Lower lobe of right lung (tissue), 2 donors: ENCODE measurements at places on chromosomes 13 and 19.
A peak's percentile ranks its signal among the peaks of the same experiment; 100 is the strongest.

- DNase-seq: no peak
Measured at GRCh38 chr13:54950546-54950945, 1921.9 kb downstream of the OLFM4 start.

GRCh38 chr19:38975214-38975860, at the start of gene FBXO17:
Gene FBXO17 (minus strand): TSS chr19:38975742. CDS start chr19:38950319, 25,423 bp downstream.
- DNase-seq: peak; percentile 52

GRCh38 chr19:54312436-54313377, at the start of gene LILRA5:
Gene LILRA5 (minus strand): TSS chr19:54313166. CDS start chr19:54313019, 147 bp downstream.
- peak; percentile 78 for DNase-seq

- no peak for DNase-seq
Measured at GRCh38 chr13:98664510-98664909, 87.6 kb upstream of the STK24 start.

- no peak for DNase-seq
Measured at GRCh38 chr13:105598529-105598928, 936.9 kb downstream of the EFNB2 start.

GRCh38 chr19:39139305-39139874, 13.8 kb downstream of the PAK4 start:
- DNase-seq: no peak

- peak; percentile 77 for DNase-seq
Measured at GRCh38 chr19:56066152-56067023, 54.7 kb downstream of the ZNF787 start.

- no peak for DNase-seq
Measured at GRCh38 chr13:31761951-31762350, 22.6 kb downstream of the RXFP2 start.

DNA sequence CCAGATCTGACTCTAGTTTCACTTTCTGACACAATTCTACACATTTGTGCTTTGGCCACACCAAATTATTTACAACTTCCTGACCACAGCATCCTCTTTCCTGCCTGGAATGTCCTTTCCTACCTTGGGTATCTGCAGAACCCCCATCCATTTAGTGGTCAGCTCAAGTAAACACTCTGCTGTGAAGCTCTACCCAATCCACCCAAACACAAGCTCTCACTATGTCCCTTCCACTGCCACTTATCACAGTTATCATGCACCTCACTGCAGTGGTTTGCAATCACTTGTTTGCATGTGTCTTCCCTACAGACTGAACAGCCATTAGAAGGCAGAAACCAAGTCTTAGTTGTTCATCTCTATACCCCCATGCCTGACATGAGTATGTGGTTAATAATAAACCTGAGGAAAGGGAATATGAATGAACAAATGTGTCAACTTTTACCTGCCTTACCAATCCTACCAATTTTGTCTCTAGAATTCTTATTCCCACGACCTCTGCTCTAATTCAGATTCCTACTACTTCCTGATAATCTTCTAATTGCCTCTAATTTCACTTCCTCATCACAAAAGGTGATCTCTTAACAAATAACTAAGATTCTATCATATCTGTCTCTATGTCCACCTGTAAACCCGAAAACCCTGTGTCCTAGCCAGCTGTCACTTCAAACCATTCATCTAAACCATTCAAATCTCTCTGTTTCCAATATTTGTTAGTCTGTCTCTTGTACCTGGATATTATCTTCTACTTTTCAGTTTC, 25.1 kb downstream of the LNX2 start:
- no peak for DNase-seq

- DNase-seq: no peak
Measured at GRCh38 chr13:106424805-106425204, 110.7 kb downstream of the EFNB2 start.

DNA sequence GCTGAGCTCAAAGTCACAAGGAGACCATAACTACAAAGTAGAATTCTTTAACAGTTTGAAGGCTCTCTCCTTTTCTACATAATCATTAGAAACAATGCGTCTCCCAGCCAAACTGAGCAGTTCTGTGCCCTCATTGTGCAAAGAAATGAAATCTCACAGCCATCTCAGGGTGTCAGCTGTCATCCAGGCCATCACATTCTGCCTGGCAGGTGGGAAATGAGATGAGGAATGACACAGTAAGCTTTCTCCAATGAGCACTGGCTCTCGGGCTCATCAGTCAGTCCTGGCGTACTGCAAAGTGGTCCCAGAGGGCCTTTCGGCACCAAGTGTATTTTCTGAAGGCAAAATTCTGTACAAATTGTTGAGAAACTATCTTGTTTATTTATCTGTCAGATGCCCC, 306.5 kb downstream of the KCTD12 start:
- no peak for DNase-seq

GRCh38 chr13:24036115-24036514, 124.4 kb upstream of the SPATA13 start:
- DNase-seq: no peak

DNA sequence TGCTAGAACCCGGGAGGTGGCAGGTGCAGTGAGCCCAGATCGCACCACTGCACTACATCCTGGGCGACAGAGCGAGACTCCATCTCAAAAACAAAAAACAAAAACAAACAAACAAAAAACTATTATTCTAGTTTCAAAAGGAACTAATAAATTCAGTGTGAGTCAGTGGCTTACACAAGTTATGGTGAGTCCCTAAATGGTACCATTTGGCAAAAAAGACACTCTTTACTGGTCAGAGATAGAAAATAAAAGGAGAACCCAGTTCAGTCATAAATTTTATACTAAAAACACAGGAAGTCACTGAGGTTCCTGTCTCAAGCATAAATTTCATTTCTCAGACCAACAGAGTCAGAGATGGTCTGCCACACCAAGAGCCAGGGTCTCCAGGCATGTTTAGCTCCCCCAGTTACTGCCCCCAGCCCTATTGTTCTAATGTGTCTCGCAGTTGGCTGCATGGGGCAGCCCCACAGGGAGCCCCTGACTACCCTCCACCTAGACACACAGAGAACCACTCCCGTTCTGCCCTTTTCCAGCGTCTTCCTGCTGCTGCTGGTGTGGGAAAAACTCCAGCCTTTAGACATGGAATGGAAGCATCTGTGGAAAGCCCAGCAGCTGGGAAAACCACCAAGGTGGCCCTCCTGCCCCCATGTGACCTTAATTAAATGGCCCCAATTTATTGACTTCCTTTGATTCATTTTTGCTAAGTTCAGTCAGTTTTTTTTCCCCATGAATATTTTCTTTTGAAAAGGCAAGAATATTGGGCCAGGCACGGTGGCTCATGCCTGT, 12.2 kb downstream of the THSD1 start:
- no peak for DNase-seq

GRCh38 chr13:91574766-91575165, 176.3 kb downstream of the GPC5 start:
- no peak for DNase-seq

DNA sequence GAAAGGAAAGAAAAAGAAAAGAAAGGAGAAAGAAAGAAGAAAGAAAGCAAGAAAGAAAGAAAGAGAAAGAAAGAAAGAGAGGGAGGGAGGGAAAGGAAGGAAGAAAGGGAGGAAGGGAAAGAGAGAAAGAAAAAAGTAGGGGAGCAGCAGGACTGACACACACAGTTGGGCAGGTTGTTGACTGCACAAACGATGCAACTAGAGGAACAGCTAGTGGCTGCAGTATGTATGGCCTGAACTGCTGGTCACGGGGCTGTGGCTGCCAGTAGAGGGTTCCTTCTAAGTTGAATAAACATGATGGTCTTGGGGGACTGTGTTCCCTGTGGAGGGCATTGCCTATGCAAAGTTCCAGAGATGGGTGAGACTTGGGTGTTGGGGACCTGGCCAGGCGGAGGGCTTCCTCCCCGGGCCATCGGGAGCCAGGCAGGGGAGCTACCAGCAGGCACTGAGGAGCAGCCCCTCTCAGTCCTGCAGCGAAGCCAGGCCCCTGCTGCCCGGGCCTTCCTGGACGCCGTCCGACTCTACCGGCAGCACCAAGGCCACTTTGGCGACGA, 16.7 kb upstream of the COLGALT1 start:
- DNase-seq: no peak

- no peak for DNase-seq
Measured at GRCh38 chr19:49855676-49856573, 5.0 kb downstream of the PTOV1 start.

- DNase-seq: no peak
Measured at GRCh38 chr13:109698779-109699178, 87.6 kb downstream of the IRS2 start.

GRCh38 chr13:51417716-51418115, 35.1 kb downstream of the INTS6 start:
- DNase-seq: no peak

- no peak for DNase-seq
Measured at GRCh38 chr13:74409551-74409950, 275.3 kb upstream of the KLF12 start.

DNA sequence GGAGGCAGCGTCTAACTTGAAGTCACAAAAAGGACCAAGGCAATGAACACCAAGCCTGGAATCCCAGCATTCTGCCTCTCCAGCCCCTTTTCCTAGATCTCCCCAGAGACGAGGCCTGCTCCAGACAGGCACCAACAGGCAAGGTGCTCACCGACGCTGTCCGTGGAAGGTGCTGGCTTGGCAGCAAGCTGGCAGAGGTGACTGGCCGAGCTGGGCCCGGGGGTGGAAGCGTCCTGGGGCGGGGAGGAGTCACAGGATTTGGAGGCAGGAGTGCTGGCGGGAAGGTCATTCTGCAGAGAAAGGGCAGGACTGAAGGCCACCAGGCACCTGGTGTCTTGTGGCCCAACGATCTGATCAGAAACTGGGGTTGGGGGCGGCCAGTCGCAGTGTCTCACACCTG, 18.2 kb downstream of the TLE2 start:
- no peak for DNase-seq

GRCh38 chr19:30563691-30564090, 191.5 kb downstream of the ZNF536 start:
- DNase-seq: no peak

- no peak for DNase-seq
Measured at GRCh38 chr13:107035186-107035585, 467.2 kb upstream of the ARGLU1 start.

DNA sequence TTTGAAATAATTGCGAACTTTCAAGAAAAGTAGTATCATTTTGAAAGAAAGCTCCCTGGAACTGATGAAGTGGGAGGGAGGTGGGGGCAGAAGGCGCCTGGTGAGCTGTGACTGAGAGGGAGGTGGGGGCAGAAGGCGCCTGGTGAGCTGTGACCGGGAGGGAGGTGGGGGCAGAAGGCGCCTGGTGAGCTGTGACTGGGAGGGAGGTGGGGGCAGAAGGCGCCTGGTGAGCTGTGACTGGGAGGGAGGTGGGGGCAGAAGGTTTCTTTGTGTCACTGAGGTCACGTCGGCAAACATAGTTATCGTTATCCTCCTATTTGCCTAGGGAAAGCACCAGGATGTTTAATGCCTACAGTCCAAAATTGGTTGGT, 24.2 kb downstream of the C2CD4C start:
- DNase-seq: no peak

- no peak for DNase-seq
Measured at GRCh38 chr19:8143041-8143440, 6.4 kb downstream of the FBN3 start.

- DNase-seq: no peak
Measured at GRCh38 chr19:7505288-7505681, 10.6 kb upstream of the ZNF358 start.

DNA sequence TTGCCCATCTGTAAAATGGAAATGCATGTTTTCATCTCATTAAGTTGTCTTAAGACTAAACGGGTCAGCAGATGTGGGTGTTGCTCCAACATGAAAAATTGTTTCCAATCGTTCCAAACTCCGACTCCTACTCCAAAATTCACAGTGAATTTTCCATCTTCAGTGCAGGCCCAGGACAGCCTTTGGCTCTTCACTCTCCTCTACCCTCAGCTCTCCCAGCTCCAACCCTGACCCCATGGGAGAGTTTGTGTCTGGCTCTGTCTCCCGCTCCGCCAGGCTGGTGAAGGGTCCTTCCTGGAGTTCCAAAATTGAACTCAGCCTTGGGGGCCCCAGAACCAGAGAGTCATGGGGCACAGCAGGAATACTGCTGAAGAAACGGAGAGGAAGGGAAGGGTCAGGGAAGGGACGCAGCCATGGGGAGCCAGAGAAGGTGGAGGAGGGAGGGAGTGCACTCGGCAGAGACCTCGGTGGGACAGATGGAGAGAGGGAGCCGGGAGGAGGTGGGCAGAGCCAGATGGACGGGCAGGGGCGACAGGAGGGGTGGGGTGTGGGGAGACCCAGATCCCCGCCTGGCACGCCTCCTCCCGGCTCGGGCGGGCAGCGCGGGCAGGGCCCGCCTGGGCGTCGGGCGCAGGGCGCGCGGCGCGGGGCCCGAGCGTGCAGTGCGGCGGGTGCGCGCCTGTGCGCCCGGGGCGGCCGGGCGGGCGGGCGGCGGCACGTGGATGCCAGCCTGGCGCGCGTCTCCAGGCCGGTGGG, 45.6 kb downstream of the CELF5 start:
- DNase-seq: no peak
